Fibroblast of lung (primary cell): ENCODE measurements at places on chromosomes 7 and 10. TPM values are rescaled to one million over a fixed set of nuclear protein-coding genes. Genes with fewer than 3 reads are reported as not detected.

Gene SSC4D
- 0.33 and 0.51 TPM in 2 replicates for total RNA-seq

Gene CALHM2
- total RNA-seq: 31.6 and 35.8 TPM in 2 replicates

- peak overlapping the region; percentile 80 for H3K4me3 ChIP-seq
- H3K4me1 ChIP-seq: peaks cover 5% of the 10 kb centered on the region
- H3K36me3 ChIP-seq: no peaks in the 10 kb centered on the region
- no peak for DNase-seq
These were observed 868 bp upstream of the PDCD4 start for GRCh38 chr10:110870823-110871297.

DNA sequence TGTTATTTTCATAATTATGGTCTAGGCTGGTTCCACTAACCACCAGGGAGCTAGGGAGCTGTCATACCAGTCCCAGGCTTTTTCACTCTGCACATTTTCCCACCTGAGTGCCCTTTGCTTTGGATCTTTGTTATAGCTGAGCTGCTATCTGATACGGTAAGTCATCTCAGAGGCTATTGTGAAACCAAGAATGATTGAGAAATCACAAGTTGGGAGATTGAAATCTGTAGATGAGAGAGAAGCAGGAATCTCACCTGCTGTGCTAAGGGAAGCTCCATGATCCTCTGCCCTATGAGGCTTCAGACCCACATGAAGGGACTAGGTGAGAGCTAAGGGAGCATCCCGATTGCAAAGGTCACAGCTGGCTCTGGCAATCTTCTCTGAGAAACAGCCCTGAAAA, 307.8 kb downstream of the REEP3 start:
- H3K4me1 ChIP-seq: no peaks in the 10 kb centered on the region
- H3K27ac ChIP-seq: no peak overlapping the region
- H3K36me3 ChIP-seq: no peaks in the 10 kb centered on the region
- no peak overlapping the region for H3K4me3 ChIP-seq
- DNase-seq: no peak

Gene PLXNA4
- total RNA-seq: 1.2 and 1.8 TPM in 2 replicates

DNA sequence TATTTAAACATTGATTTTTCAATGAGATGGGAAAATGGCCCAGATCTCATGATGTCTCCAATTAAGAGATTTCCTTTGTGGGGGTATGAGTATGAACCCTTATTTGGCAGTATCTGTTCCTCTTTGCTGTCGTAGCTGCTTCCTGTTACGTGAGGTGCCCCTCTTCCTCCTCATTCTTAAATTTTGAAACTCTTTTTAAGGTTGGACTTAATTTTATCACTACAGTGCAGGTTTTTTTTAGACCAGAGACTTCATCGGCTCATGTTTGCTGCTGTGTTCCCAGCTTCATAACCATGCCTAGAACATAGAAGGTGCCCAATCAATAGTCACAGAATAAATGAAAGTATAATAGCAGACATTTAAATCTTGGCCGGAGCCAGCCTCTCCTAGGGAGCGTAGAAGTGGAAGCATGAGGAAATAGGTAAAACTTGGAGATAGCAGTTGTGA, 2.4 kb downstream of the MIOS start:
- DNase-seq: no peak
- H3K4me1 ChIP-seq: peaks cover 2% of the 10 kb centered on the region
- H3K36me3 ChIP-seq: no peaks in the 10 kb centered on the region
